ENCODE measurements at places on chromosomes 11 and 22.

- no peak for DNase-seq
These were observed 76.9 kb downstream of the MYO7A start for GRCh38 chr11:77204754-77205466.

GRCh38 chr22:49565516-49565855, 262.2 kb downstream of the BRD1 start:
- no peak for DNase-seq

- no peak for DNase-seq
These were observed 35.9 kb downstream of the PIK3C2A start for GRCh38 chr11:17171916-17172315.

DNA sequence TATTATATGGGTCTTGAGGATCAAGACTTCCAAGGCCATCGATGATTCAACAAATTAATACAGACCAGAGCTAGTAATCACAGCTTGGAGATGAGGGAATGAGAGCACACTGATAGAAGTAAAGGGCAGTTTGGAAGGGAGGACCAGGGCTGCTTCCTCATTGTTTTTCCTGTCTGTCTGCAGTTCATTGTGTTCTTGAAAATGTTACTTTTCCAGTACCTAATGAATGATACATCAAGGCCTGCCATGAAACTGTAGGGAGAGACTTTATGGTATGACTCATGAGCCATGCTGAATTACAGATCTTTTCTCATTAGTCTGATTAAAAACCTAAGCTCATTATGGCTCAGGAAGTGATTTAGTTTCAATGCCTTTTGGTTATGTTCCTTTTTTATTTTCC, 855.6 kb downstream of the KCNA4 start:
- DNase-seq = no peak

DNA sequence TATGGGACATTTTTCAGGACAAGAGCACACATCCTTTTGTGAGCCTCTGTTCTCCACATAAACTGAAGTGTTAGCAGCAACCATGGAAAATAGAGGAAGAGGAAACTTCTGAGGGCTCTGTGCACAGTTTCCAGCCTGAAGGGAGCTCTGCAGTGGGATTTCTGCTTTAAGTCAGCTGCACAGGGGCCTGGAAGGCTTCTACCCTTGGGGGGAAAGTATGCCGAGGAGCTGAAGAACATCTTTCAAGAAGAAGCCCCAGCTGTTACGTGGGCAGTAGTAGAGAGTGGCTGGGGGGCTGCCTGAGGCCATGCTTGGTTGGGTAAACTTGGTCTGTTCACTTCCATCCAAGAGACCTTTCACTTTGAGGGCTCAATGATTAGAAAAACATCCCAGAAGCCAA, 82.7 kb upstream of the EED start:
- no peak for DNase-seq

GRCh38 chr22:23156286-23156685, 11.0 kb downstream of the RAB36 start:
- DNase-seq = no peak

DNA sequence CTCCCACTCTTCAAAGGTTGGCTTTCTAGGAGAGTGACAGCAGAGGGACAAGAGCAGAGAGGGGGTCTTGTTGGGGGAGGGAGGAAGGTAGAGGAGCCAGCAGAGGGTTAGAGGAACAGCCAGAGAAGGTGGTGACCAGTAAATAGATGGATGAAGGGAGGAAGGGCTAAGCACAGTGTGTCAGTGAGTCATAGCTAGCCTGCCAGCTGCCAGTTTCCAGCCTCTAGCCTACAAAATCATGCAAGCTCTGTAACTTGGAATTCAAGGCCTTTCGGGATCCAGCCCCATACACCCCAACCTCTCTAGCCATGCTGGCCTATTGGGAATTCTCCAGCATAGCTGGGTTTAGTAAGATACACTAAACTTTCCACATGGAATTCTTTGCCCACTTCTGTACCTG, 147.4 kb upstream of the TEAD1 start:
- DNase-seq = no peak

- DNase-seq = no peak
These were observed 48.7 kb downstream of the IGLL1 start for GRCh38 chr22:23531283-23531956.

GRCh38 chr22:43796567-43796966, 15.5 kb downstream of the EFCAB6 start:
- no peak for DNase-seq

- no peak for DNase-seq
These were observed at the start of gene SULT4A1 for GRCh38 chr22:43862074-43862881. Gene SULT4A1, minus strand, starts transcription at chr22:43862513. Its CDS starts 131 bp downstream, at chr22:43862382.
